ENCODE measurements at places on chromosomes 4 and X.

DNA sequence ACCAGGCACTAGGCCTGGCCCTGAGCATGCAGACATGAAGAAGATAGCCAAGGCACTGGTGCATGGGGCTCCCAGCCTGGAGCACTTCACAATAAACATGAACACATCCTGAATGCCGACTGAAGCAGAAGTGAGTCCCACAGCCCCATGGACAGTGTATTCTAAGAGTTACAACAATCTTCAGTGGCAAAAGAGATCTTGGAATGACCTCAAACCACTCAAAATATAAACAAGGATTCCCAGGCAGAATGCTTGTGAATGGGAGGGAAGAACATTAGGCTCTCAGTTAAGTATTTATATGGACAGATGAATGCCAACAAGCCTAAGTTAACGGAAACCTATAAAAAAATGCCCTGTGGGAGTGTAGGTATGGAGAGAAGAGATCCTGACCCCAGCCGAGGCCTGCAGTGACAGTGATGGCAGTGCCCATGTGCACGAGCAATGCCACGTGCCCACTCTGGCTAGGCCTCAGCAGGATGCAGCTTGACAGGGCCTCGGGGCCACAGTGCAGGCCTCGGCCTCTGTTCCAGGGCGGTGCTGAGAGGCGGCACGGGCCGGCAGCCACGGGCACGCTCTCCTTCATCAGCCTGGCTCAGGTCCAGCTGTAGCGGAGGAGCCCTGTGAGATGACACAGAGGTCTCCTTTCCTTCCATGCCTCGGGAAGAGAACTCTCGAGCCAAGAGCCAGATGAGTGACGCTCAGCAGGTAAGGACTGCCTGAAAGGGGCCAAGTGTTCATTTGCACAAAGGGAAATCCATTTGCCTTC is 49.2 kb downstream of the IRF2 start:
- no peak for DNase-seq

GRCh38 chr4:10342866-10343265 is 114.4 kb downstream of the ZNF518B start:
- no peak for DNase-seq

GRCh38 chr4:41597494-41597893 is 59.5 kb downstream of the LIMCH1 start:
- no peak for DNase-seq

DNA sequence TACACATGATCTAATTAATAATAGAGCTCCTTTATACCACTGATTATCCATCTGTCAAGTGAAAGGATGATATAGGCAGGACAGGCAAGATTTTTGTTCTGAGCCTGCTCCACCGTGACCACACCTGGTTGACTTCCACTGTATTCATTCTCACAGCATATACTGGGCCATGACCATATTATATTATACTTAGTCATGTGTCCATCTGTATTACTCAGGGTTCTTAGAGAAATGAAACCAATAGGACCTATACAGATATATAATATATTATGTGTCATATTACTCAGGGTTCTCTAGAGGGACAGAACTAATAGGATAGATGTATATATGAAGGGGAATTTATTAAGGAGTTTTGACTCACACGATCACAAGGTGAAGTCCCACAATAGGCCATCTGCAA is 675.1 kb downstream of the GRXCR1 start:
- DNase-seq = no peak

DNA sequence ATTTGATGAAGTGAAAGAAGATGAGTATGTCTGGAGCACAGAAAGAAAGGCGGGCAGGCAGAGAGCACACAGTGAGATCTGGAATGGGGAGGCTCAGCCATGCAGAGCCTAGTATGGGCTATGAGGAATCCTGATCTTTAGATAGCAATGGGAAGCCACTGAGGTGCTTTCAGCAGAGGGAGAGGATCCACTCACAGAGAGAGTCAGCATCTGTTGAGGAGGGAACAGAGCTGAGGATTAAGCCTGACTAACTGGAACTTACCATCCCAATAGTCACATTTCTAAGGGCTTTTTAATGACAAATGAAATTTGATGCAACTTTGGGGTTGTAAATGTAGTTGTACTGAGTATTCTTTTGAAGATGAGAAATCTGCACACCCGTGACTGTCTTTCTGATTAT is 20.6 kb upstream of the FGFBP2 start:
- no peak for DNase-seq

DNA sequence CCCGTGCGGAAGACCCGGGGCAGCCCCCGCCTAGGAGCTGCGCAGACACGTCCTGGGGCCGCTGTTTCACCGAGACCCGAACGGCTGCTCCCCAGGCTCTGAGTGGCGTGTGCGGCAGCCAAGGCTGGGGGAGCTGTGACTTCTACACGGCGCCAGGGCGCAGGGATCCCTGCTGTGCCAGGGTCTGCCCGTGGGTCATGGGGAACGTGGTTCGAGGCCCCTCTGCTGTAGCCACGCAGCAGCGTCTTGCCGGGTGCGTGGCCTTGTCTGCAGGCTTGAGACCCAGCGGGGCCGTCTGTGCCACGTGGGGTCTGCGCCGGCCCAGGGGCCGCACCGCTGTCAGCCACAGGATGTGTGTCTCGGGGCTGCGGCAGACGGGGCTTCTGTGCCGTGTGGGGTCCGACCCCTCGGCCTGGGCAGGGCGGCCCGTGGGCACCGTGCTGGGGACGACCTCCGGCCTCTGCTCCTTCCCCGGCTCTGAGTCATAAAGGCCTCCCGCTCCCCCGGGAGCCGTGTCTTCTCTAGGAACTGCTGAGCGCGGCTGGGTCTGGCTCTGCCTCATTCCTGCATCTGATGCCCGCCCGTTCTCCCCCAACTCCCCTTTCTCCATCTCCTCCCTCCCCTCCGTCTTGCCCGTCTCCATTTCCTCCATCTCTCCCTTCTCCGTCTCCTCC is 12.7 kb upstream of the GTPBP6 start:
- DNase-seq = peak; percentile 38

GRCh38 chrX:124240422-124240821 is 92.0 kb upstream of the TEX13D start:
- DNase-seq = no peak

- no peak for DNase-seq
Measured at GRCh38 chrX:599837-600715, 30.5 kb upstream of the SHOX start.

DNA sequence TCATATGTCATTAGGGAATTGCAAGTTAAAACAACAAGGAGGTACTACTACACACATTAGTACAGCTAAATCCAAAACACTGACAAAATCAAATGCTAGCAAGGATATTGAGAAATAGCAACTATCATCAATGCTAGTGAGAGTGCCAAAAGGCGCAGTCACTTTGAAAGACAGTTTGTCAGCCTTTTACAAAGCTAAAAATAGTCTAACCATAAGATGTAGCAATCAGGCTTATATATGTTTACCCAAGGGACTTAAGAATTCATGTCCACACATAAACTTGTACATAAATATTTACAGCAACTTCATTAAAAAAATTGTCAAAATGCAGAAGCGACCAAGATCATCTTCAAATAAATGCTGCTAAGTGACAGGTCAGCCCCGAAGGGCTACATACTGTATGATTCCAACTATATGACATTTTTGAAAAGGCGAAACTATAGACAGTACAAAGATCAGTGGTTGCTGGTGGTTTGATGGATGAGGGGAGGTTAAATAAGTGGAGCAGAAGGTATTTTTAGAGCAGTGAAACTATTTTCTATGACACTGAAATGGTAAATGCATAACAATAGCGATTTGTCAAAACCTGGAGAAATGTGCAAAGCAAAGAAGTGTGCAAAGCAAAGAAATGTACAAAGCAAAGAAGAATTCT is 704.8 kb downstream of the ARAP2 start:
- no peak for DNase-seq

- DNase-seq = peak; percentile 52
Measured at GRCh38 chr4:185914583-185915199, 102.7 kb upstream of the SORBS2 start.

- no peak for DNase-seq
Measured at GRCh38 chr4:3177905-3178304, 71.1 kb upstream of the MSANTD1 start.

DNA sequence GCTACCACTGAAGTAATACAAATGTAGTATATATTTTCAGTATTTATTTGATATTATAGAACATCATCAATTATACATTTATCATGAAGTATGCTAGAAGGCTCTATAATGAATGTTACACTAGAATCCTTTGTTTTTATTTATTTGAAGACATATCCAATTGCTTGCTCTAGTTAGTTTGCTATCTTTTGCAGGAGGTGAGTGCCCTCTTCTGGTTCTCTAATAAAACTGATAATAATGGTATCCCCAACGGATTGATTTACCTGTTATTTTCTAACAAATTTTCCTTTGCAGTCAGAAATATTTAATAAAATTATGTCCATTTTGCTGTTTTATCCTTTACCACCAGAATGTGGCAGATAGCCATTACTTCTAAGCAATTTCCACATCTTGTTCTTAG is 274.3 kb upstream of the TACR3 start:
- no peak for DNase-seq

- DNase-seq = peak; percentile 26
Measured at GRCh38 chrX:70434914-70435586, 9.6 kb upstream of the DLG3 start.

- DNase-seq = peak; percentile 35
Measured at GRCh38 chrX:110142096-110142495, 139.2 kb downstream of the TMEM164 start.

GRCh38 chrX:97234471-97235081 is 350.9 kb downstream of the RPA4 start:
- no peak for DNase-seq

GRCh38 chr4:137124278-137124932 is 407.9 kb downstream of the PCDH18 start:
- DNase-seq = peak; percentile 79

- DNase-seq = no peak
Measured at GRCh38 chr4:18858229-18858922, 836.8 kb upstream of the LCORL start.

DNA sequence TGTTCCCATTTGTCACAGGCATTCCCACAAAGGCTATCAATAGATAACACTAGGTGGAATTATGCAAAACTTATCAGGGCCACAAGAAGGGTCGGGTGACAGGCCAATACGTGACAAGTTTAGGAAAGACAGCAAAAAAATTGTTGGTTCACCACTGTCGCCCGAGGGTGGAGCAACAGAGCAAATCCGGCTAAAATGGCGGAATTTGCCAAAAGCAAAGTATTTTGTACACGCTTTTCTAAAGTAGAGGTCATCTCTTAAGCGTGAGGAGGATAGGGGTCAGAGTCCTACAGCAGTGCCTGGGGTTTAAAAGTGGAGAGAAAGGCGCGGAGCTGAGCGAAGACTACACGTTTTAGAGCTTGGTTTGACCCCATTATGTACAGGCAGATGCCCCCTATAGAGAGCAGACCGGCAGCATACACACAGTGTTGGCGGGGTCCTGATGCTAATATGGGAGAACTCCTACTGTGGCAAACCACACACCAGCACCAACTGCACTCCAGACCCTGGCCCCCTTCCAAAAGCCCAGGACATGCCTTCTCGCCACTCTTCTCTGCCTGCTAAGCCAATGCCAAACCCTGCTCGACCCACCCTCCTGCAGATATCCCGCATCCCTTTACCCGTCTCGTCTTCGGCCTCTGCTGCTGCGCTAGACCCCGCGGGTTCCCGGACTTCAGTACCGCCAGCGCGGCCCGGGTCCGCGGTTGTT is 733 bp downstream of the CCNA2 start:
- peak; percentile 29 for DNase-seq

GRCh38 chr4:140609548-140610425 is 41.0 kb upstream of the UCP1 start:
- DNase-seq = peak; percentile 66

DNA sequence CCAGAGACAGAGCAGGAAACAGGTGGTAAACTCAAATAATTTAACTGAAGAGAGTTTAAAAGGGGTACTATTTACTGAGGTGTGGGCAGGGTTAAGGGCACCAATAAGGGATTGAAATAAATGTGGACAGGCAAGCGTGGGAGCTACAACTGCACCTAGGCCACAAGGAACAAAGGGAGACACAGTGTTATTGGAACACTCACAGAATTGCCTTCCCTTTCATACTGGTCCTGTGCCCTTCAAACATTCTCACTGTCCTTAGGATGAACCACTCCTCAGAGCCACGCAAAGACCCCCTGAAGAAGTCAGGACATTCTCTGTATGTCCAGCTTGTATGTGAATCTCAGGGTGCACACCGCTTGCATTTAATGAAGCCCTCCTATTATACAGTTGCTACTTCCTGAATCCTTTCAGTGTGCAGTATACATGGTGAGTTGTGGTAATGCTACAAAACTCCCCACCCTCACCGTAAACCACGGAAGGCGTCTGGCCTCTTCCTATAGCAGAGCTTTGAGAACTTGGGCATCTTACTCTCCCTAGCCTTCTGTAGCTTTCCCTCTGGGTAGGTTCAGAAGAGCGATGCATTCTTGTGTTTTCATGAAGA is 9.6 kb upstream of the MRPL1 start:
- no peak for DNase-seq

- no peak for DNase-seq
Measured at GRCh38 chr4:5781691-5782090, 70.7 kb downstream of the EVC start.

DNA sequence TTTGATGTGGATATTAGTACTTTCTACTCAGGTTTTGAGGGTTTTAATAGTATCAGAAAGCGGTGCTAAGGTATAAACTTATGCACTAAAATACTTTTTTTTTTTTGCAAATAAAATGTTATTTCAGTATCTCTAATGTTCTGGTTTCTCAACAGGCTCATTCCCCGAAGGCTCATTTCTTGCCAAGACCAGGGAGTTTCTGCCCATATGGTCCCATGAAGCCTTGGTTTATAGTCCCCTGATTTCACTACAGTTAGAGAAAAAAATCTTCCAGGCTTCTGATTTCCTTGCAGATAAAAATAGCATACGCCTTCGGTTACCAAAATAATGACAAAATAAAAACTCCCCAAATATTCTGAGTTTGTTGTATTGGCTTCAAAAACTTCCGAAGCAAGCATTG is 814.2 kb upstream of the PABPC4L start:
- no peak for DNase-seq

GRCh38 chr4:124883632-124884031 is 171.1 kb upstream of the ANKRD50 start:
- peak; percentile 84 for DNase-seq

- DNase-seq = no peak
Measured at GRCh38 chrX:78534221-78534620, 124.9 kb downstream of the RTL3 start.

GRCh38 chrX:107686792-107687191 is 58.5 kb downstream of the PRPS1 start:
- DNase-seq = peak; percentile 16

DNA sequence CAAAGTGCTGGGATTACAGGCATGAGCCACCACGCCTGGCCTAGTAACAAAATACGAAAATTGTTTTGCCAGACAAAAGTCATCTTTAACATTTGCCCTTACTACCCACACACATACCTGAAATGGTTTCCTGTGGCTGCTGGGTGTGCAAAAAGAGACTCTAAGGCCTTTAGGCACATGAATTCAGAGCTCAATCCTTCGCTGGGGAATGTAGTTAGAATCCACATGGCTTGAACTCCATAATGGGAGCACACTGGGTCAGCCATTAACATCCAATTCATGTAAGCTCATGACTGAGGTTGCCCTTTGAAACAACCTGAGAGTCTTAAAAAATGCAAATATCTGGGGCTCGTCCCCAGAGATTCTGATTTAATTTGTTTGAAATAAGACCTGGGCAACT is 87.8 kb downstream of the HPGD start:
- no peak for DNase-seq

Data from fibroblast of pulmonary artery (primary cell).